ENCODE measurements at places on chromosomes 1 and 21. TPM values are rescaled to one million over a fixed set of nuclear protein-coding genes. Genes with fewer than 3 reads are reported as not detected.

Gene MTARC2
- total RNA-seq: 2.0 TPM

Gene ANGPTL7
- 0.65 TPM for total RNA-seq

Gene SV2A
- total RNA-seq: 25.0 TPM

Gene FCER1G
- total RNA-seq: not detected

Gene LAMB3
- 5.9 TPM for total RNA-seq

Gene MCL1
- 130 TPM for total RNA-seq

Gene CRYAA
- total RNA-seq: not detected

Gene IL19
- total RNA-seq: not detected

Gene STRIP1
- 50.3 TPM for total RNA-seq

Gene BCAN
- total RNA-seq: not detected

Gene ACTA1
- not detected for total RNA-seq

Gene GUCA2B
- total RNA-seq: not detected

Gene LRRC71
- total RNA-seq: not detected

Gene PMVK
- 20.7 TPM for total RNA-seq

Gene FLG2
- total RNA-seq: not detected

Gene CELA3B
- total RNA-seq: not detected

Gene AVPR1B
- total RNA-seq: not detected

Gene CNKSR1
- total RNA-seq: not detected

Gene TNFSF4
- total RNA-seq: 0.49 TPM

Gene LEFTY2
- total RNA-seq: not detected

Measured in fibroblast of the aortic adventitia (primary cell).